ENCODE measurements at places on chromosomes 6 and 20.

DNA sequence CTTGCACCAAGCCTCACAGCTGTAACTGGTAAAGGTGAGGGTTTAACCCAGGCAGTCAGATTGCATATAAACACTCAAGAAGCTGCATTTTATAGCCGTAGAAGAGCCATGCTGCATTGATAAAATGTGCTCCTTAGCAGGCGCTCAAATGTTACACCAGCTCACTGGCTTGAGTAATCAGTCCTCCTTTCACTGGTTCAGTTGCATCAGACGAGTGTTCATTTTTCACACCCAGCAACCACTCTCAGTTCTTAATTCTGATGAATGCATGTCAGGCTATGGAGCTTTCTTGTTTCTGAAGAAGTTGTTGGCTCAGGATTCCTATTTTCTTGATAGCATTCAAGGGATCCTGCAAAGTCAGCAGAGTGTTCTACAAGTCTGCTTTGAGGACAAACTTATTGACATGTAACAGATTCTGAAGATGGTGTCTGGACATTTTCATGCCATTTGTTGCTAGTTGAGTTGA, 198.3 kb downstream of the PLCB1 start:
- ATAC-seq = peak; percentile 91

GRCh38 chr6:142683714-142684141, 261.2 kb downstream of the HIVEP2 start:
- ATAC-seq = no peak

DNA sequence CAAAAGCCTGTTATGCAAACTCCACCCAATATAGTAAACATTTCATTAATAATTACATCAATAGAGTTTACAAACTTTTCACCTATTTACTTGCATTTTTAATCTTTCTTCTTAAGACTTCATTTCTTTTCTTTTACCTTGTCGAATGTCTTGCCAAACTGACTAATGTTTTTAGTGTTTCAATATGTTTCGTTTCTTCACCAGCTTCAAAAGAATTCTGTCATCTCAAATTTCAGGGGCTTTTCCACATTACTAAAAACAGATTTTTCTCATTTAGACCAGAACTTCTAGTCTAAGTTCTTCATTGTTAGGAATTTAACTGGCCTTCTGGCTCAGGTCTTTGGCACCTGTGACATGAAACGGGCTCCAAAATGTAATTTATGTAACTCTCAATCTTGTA, 196.5 kb downstream of the ARHGAP18 start:
- ATAC-seq = no peak

GRCh38 chr6:7902221-7902620, 8.4 kb downstream of the TXNDC5 start:
- no peak for ATAC-seq

DNA sequence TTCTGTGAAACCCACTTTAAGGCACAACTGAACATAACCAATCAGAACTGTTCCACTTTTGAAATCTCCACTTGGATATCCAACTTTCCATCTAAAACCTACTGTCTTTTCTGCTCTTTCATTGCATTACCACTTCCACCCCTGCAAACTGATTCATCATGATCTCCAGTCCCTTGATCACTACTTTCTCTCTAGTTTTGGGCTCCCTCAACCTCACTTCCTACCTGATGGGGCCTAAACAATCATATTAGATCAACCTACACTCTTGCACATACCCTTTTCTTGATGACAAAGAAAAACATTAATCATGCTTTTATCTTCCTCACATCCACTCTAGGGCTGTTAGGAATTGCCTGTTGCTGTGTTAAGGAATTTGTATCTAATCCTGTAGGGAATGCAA, 137.6 kb downstream of the PDSS2 start:
- ATAC-seq = no peak

DNA sequence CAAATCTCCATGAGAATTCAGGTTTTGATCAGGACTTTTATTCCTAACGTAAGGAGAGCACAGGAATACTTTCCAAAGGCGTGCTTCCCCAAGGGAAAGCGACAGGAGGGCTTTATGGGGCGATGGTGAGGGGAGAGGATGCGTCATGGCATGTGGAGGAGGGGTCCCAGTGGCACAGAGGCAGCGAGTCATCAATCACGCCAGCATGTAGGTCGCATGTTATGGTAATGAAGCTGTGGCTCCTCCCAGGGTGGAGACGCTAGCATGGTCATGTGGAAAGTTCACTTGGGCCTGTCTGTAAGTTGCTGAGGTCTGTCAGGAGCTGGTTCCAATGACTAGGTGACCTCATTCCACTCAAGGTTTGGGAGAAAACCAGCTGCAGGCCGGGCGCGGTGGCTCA, 35.3 kb upstream of the PAX1 start:
- ATAC-seq = no peak

DNA sequence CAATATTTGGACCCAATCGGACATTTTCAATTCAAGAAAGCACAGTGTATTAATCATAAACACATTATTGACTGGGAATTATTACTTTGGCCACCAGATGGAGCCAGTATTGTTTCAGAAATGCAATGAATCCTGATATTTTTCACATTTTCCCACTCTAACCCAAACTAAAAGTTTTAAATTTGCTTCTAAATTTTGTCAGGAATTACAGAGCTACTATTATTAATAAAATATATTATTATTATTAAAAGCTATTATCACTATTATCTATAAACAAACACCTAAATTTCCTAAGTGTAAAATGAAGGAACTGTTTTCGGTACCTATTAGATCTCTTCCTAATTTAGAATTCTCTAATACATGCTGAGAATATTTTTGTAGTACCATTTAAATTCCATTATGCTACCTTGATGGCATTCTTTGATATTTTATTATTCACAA, 245.3 kb downstream of the OGFRL1 start:
- no peak for ATAC-seq

GRCh38 chr6:158529629-158530028, 30.3 kb upstream of the TMEM181 start:
- ATAC-seq = no peak

GRCh38 chr20:50838322-50838625, 43.4 kb downstream of the BCAS4 start:
- no peak for ATAC-seq

DNA sequence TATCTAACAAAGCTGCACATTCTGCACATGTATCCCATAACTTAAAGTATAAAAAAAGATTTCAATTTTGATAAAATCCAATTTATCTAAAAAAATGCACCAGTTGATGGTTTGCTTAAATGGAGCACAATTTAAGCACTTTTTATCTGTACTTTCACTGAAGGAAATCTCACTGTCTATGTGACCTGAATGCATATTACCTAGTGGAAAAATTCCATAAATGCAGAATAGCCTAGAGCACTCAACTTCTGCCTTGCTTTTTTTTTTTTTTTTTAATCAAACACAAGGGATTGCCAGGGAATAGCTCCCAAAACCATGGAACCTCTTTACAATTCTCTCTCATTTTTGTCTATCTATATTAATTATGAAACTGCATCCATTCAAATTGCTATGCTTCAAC, 80.4 kb downstream of the RFPL4B start:
- ATAC-seq = no peak

GRCh38 chr6:119350202-119350951, 816 bp upstream of the MAN1A1 start:
- peak; percentile 4 for ATAC-seq

All from motor neuron (in vitro differentiated cells).